Brain microvascular endothelial cell (primary cell): ENCODE measurements at places on chromosomes 3 and 15.

GRCh38 chr3:195258449-195259153 is 12.4 kb downstream of the XXYLT1 start:
- DNase-seq = no peak

GRCh38 chr3:188507244-188507720 is 353.3 kb downstream of the LPP start:
- peak; percentile 89 for DNase-seq

GRCh38 chr15:58336161-58336560 is 95.6 kb upstream of the LIPC start:
- no peak for DNase-seq

GRCh38 chr3:116579840-116580239 is 129.7 kb upstream of the TUSC7 start:
- peak; percentile 2 for DNase-seq

- no peak for DNase-seq
Measured at GRCh38 chr3:119219069-119219468, 21.6 kb downstream of the B4GALT4 start.

DNA sequence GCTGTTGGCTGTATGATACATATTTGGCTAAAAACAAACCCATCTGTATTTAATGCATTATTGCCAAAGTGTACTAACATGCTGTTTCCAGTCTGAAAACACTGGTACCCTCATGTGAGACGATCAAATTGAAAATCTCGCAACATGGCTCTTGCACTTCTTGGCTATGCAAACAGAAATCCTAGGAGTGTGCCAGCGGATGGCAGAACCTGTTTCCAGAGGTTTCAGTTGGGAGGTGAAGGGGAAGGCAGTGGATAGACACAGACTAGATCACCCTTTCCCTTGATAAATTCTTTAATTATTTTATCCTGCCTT is 350.3 kb downstream of the TUSC7 start:
- no peak for DNase-seq

- no peak for DNase-seq
Measured at GRCh38 chr15:33358306-33358705, 47.5 kb downstream of the RYR3 start.

DNA sequence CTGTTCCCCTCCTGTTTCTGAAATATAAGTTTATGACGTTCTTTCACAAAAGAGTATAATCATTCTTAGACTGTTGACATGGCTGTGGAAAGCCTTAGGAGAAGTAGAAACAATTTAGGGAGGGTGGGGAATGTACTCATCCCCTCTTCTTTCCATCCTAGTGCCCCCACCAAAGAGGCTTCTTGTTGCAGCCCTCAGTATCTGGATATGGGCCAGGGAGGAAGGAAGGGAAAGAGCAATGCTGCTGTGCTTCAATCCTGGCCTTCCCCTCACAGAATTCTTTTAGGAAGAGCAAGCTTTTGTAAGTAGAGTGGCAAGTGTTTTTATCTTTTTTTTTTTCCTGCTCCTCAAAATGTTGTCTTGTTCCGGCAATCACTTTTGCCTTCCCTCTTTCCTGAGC is 1.7 kb downstream of the INAFM2 start:
- no peak for DNase-seq

GRCh38 chr3:112610121-112610520 is 30.8 kb downstream of the CCDC80 start:
- peak; percentile 24 for DNase-seq

DNA sequence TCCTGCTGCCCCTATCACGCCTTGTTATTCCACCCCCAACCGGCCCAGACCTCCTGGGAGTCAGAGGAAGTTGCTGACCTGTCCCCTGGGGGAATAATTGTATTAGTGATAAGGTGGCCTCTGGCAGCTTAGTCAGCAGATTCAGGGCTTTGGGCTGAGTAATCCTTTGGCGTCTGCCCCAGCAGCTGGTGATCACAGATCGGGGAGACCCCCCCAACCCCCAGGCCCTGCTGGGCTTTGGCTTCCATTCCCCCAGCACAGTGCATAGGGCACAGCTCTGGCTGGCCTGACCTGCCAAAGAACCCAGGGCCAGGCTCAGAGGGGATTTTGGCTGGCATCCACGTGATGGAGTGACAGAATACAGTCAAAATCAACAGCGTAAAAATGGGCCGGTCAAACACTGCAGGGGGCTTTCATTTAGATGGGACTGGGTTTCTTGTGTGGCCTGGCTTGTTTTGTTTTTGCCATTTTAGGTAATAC is 3.9 kb upstream of the NR2E3 start:
- DNase-seq = peak; percentile 69

DNA sequence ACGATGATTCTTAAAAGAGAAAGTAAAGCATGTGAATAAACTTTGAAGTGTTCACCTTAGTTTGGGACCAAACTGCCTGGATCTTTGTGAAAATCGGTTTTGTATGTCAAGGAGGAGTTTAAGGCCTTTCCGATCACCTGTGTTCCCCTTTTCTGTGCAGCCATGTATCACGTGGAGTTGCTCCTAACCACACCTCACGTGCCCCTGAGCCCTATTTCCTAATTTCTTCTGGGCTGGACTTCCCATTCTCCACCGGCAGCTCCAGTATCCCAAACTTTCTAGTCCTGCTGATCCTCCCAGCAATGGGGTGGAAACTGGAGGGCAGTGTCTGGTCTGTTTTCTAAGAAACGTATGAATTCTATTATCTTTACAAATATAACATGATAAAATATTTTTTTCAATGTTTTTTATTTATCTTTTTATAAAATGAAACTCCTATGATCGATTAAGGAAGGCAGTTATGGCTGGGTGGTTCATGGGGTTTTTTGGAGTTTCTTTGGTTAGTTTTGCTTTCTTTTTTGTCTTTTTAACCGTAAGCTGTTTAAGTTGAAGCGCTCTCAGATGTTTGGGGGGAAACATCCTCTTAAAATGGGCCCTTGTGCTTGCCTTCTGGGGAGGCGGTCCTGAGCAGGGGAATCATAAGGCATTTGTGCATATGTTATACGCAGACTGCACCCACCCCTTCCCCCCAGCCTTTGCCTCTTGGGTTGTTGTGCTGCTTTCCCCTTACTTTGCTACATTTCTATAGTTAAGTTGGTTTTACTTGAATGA is 43.6 kb upstream of the WWTR1 start:
- DNase-seq = no peak

DNA sequence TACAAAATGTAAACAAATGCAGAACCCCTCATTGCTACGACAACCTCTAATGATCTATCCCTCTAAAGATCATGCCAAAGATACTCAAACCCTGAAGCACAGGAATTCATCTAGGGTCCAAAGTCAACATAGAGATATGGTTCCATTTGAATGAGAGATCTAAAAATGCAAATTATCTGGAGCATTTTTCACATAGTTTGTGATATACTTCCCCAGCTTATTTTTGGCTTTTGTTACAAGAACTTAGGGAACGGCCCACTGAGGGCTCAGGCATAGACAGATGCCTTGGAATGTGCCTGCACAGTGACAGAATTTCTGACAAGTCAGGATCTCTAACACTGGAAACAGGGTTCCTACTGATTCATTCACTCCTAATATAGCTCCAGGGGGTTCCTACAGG is 258.9 kb upstream of the THBS1 start:
- peak; percentile 28 for DNase-seq

- no peak for DNase-seq
Measured at GRCh38 chr3:99641982-99642381, 3.6 kb downstream of the COL8A1 start.

- no peak for DNase-seq
Measured at GRCh38 chr15:87631093-87631492, 625.4 kb downstream of the NTRK3 start.

GRCh38 chr3:139236336-139236735 is 107.5 kb upstream of the MRPS22 start:
- no peak for DNase-seq

- no peak for DNase-seq
Measured at GRCh38 chr3:98617841-98618240, 24.4 kb upstream of the CPOX start.

DNA sequence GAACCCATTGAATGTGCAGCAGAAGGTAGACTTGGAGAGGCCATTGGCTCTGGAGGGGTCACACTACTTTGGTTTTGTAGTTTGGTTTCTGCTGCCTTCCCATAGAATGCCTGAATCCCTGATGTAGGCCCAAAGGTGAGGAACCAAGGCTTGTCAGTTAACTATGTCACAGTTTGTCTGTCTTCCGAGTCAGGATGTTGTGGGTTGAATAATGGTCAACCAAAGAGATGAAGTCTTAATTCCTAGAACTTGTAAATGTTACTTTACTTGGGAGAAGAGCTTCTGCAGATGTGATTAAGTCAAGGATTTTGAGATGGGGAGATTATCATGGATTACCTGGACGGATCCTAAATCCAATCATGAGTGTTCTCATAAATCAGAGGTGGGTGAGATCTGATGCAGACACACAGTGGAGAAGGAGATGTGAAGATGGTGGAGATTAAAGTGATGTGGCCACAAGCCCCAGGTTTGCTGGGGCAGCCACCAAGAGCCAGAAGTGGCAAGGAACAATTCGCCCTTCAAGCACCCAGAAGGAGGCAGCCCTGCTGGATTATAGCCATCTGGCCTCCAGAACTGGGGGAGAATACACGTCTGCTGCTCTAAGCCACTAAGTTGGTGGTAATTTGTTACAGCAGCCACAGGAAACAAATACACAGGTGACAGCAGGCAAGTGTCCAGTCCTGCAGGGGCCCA is 2.3 kb upstream of the CCR8 start:
- no peak for DNase-seq

GRCh38 chr15:77555232-77555631 is 77.5 kb downstream of the LINGO1 start:
- no peak for DNase-seq

DNA sequence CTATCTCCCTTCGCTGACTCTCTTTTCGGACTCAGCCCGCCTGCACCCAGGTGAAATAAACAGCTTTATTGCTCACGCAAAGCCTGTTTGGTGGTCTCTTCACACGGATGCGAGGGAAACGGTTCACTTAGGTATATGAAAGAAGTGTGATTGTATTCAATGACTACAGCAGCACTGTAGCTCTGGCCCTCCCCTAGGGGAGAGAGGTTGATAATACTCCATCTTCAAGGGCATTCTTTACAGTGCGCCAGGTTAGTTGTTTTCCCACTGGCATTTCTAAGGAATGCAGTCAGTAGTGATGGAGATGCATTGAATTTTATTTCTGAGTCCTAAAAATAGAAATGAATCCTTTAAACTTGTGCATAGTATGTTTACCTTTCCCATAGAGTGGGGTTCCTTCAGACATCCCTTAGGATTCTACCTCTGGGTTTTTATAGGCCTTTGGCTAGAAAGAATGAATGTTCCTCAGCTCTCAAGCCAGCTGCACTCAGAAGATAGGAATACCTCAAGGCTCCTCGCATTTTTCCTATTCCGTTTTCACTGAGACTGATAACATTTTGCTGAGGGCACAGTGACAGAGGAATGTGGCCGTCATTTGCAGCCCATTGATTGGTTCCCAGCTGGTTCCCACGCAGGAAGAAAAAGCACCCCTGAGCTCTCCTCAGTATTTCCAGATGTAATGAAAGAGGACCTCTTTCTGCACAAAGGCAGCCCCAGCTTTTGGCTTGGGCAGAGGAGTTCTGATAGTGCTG is 131.8 kb upstream of the C2CD4B start:
- DNase-seq = no peak

- DNase-seq = no peak
Measured at GRCh38 chr3:30113906-30114305, 492.5 kb upstream of the TGFBR2 start.

GRCh38 chr15:42576776-42577175 is 1.4 kb downstream of the STARD9 start:
- DNase-seq = no peak

GRCh38 chr15:65369212-65369547 is 8.6 kb downstream of the IGDCC3 start:
- DNase-seq = no peak

- no peak for DNase-seq
Measured at GRCh38 chr15:34126522-34126921, 24.6 kb downstream of the PGBD4 start.

DNA sequence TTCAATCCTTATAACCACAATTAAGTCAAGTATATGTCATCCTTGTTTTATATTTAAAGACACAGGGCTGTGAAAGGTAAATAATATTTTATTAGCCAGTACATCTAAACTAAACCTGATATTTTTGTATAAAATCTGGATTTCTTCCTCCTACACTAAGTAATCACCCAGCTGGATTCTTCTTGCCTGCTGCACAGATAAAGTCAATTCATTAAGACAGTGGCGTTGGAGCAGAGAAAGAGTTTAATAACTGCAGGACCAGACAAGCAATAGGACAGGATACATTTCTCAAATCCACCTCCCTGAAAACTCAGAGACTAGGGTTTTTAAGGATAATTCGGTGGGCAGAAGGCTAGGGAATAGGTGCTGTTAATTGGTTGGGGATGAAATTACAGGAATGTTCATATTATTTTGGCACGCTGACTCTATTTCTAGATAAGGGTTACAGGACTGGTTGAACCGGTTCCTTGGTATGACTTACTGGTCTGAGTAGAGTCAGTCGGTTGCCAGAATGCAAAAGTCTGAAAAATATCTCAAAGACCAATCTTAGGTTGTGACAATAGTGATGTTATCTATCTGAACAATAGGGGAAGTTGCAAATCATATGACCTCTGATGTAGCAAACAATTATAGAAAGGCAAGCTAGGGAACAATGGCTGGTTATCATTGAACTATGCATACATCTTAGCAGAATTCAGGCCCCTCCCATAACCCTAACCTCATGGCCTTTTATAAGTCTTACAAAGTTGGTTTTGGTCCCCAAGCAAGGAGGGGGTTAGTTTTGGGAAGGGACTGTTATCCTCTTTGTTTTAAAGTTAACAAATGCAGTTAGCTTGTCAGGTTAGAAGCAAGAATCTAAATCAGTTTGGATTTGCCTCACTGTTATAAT is 244.8 kb downstream of the ALCAM start:
- DNase-seq = no peak

GRCh38 chr3:188595890-188596376 is 442.0 kb downstream of the LPP start:
- DNase-seq = no peak

DNA sequence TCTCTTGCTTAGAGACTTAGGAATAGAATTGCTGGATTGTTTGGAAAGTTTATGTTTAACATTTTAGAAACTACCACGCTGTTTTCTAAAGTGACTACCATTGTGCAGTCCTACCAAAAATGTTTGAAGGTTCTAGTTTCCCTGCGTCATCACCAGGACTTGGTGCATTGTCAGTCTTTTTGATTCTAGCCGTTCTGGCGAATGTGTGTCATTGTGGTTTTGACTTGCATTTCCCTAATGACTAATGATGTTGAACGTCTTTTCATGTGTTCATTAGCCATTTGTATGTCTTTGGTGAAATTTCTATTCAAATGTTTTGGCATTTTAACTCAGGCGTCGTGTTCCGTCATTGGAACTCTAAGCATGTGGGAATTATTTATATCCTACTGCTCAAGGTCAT is 58.0 kb downstream of the CHD2 start:
- peak; percentile 48 for DNase-seq

DNA sequence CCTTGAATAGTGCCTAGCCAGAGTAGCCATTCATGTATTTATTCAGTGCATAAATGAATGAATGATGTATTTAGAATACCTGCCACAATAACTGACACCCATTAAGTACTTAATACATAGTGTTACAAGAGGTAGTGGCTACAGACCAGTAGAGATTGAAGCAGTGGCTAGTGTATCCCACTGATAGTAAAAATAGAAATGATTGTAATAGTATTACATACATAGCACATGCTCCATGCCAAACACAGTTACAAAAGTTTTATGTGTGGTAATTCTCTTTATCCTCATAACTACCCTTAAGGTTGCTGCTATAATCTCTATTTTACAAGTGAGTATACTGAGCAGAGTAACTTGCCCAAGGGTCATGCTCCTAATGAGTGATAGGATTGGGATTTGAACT is 30.3 kb upstream of the SCAANT1 start:
- no peak for DNase-seq

- no peak for DNase-seq
Measured at GRCh38 chr3:124034016-124034843, 42.3 kb upstream of the ROPN1 start.
